ENCODE measurements at places on chromosomes 13 and 19. TPM values are rescaled to one million over a fixed set of nuclear protein-coding genes. Genes with fewer than 3 reads are reported as not detected.

SLC6A16 gene
- total RNA-seq, result 1.3 TPM

GRIK5 gene
- 1.0 TPM for total RNA-seq

SLC17A7 gene
- 0.31 TPM for total RNA-seq

CXCL17 gene
- not detected for total RNA-seq

IZUMO2 gene
- total RNA-seq, result not detected

ZNF208 gene
- total RNA-seq, result not detected

TNNT1 gene
- total RNA-seq, result 96.6 TPM

ZSWIM9 gene
- total RNA-seq, result 9.3 TPM

PSG11 gene
- total RNA-seq, result not detected

ETV2 gene
- 1.2 TPM for total RNA-seq

NKPD1 gene
- total RNA-seq, result 0.13 TPM

FGF21 gene
- not detected for total RNA-seq

Data from A549 treated with ZK216348 at 1 μM for 4 hours (cell line).